CD4-positive, alpha-beta T cell treated with Interferon alpha-2 for 1 hour (primary cell): ENCODE measurements at places on chromosomes 13 and 19.
A peak's percentile ranks its signal among the peaks of the same experiment; 100 is the strongest.

GRCh38 chr13:94414141-94414540 is 65.3 kb downstream of the DCT start:
- DNase-seq = no peak

DNA sequence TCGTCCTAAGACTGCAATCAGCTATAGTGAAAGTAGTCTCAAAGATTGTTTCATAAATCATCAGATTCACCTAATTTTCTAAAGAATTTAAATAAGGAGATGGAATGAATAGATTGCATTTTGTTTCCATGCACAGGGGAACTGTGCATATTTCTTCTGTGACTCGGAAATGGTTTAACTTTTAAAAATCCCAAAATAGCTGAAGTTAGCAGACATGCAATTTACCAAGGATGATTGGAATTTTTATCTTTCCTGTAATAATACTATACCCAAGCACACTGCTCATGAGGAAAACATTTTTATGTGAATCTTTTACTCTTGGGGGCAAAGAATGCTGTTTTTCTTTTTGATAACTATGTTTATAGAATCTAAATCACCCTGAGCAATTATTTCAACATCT is 15.0 kb upstream of the LMO7 start:
- DNase-seq = no peak

DNA sequence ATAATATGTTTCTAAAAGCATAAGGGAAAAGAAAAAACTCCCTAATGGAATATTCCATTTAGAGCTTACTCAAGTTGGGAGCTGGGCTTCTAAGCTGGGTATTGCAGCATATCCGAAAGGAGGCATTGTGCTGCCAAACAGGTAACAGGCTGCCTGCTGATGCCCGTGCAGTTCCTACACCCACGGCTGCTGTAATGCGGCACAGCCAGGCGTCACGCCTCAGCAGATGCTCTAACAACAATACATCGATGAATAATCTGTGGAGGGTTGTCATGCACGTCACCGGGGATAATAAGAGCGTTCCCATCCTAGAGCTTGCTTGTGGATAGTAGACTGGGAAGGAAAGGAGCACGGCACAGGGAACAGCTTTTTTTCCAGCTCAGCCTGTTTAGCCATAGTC is 1582.1 kb upstream of the SLC10A2 start:
- no peak for DNase-seq

GRCh38 chr13:97298816-97299215 is 76.7 kb downstream of the MBNL2 start:
- no peak for DNase-seq

DNA sequence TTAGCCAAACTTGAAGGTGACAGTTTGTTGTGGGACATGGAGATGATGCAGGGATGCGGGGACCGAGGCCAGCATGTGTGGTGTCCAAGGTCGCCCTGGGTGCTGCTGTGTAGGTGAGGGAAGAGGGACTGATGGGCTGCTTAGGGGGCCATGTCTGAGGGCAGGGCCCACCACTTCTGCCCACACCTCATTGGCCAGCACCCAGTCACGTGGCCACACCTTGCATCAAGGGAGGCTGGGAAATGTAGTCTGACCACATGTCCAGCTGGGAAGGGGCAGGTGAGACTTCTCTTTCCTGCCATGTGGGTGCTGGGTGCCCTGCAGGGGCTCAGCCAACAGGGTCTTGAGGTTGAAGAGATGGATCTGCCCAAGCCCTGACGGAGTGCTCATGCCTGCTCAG is 88.9 kb downstream of the KDM4B start:
- DNase-seq = no peak

GRCh38 chr13:23991119-23991518 is 93.8 kb upstream of the C1QTNF9B start:
- DNase-seq = no peak

DNA sequence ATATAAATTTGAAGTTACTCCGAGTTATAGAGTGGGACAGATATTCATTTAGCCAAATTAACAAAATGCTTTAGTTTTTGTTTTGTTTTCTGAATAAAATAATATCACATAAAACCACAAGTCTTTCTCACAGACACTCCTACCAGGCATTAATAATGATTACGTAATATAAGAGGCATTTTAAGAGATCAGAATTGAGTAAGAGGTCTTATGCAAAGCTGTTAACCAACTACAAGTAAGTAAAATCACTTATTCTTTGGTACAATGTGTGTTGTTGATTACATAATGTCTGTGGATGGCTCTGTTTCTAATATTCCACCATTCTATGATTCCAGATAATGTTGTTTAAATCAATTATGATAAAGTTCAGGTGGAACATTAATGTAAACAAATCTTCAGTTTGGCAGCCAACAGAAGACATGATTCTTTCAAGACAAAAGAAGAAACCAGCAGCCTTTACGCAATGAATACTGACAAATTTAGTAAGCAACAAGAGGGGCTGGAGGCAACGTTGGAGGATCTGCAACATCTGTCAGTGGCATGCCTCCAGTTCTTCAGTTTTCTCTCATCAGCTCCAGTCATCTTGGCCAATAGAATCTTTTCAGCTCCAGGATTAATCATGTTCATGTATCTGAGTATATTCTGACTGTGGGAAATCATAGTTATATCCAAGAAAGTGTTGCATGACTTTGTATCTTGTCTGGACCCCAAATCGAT is 403.8 kb downstream of the SLITRK5 start:
- no peak for DNase-seq

GRCh38 chr19:32686847-32687475 is 4.7 kb upstream of the NUDT19 start:
- DNase-seq = no peak

- no peak for DNase-seq
Observed at GRCh38 chr19:12672744-12673143, 6.1 kb downstream of the WDR83 start.

GRCh38 chr19:737591-738093 is 13.3 kb upstream of the MISP start:
- DNase-seq = peak; percentile 63

- DNase-seq = peak; percentile 38
Observed at GRCh38 chr13:108225440-108225839, 7.2 kb downstream of the ABHD13 start.
